NCI-H524 (cell line): ENCODE measurements at places on chromosomes 16 and 17.

GRCh38 chr16:85137323-85138072, 25.2 kb upstream of the CIBAR2 start:
- DNase-seq = no peak

GRCh38 chr16:50462793-50463507, 85.2 kb upstream of the NKD1 start:
- no peak for DNase-seq

GRCh38 chr17:6501359-6501758, 55.0 kb downstream of the PITPNM3 start:
- DNase-seq = no peak

DNA sequence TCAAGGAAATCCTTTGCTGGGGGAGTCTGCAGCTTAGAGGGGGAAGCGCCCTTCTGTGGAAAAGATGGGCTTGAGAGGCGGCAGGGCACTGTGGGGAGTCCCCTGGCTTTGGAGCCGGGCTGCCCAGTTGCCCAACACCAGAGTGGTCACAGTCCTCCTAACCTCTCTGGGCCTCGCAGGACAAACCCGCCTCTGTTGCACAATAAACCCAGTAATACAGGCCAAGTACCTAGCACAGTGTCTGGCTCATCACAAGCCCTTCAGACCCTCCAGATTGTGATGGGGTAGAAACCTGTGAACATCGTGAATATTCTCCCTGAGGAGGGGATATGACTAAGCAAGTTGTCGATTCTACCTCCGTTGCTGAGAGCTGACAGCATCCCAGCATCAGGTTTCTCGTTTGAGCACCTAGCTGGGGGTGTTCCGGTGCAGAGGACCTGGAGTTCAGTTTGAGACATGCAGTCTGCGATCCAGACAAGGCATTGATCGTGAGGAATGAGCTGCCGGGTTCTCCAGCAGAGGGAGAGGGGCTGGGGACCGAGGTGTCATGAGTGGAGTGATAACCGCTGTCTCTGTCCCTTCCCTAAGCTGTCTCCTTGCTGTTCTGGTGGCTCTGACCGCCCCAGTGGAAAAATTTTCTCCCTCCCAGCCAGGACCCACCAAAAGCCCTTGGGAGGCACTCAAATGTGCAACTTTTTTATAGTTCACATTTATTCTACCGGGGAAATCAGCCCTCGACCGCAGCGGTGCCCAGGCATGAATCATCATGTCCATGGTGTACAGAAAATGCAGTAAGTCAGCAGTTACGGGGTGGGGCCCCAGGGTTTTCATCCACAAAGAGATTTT, 161.9 kb downstream of the WSCD1 start:
- DNase-seq = no peak

DNA sequence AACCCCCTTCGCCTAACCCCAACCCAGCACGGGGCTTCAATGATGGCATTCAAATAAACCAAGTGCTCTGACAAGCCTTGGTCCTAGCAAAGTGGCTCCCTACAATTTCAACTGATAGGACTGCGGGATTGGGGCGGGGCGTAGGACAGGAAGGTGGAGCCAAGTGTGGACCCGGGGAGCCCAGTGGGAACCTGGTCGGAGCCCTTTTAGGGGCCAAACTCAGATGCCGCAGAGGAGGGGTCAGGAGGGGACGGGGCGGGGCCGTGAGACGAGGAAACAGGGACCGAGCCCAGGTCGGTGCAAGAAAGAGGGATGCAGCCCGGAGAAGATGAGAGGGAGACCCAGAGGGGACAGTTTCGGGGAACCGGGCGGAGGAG, 13.2 kb upstream of the CDIPT start:
- no peak for DNase-seq

DNA sequence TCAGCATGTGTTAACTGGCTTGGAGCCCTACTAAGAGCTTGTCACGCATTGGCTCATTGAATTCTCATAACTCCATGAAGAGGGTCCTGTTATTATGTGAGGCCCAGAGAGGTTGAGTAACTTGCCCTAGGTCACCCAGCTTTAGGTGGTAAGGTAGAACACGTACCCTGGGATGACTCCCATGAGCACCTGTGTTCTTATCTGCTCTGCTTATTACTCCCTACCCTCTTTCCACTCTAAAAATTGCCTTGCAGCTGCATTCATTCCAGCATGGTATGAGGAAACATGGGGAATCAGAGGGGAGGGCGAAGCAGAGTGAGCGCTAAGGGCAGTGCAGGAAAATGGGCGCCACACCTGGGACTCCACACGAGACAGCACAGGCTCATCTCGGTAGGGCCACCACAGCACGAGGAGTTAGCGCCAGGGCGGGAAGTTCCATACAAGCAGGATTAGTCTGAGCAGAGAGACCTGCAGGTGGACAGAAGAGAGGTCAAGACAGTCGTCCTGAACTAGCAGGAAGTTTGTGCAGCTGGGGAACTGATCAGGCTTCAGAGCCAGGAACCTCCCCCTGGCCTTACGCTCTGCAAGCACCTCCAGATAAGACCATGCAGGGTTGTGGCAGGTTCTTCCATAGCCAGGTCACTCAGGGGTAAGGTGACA, 10.1 kb downstream of the COPZ2 start:
- no peak for DNase-seq

DNA sequence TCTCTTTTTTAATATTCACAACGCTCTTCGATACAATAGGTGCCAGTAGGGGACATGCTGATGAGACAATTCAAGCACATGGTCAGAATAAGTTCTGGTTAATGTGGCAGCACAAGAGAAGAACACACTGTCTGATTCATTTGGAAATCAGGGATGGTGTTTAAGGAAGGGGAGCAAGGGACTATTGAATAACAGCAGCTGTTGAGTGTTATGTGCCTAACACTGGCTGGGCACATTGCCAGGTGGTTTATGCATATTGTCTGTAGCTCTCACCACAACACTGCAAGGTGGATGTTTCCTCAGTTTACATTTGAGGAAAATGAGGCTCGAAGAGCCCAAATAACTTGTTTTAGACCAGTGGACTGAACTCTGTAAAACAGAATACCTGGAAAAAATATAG, 44.2 kb downstream of the LYRM9 start:
- DNase-seq = peak; percentile 19

GRCh38 chr17:67215991-67216421, 29.0 kb downstream of the HELZ start:
- no peak for DNase-seq

GRCh38 chr17:39628655-39629493, 2.1 kb downstream of the PPP1R1B start:
- no peak for DNase-seq

- DNase-seq = peak; percentile 77
Observed at GRCh38 chr16:79600638-79601091, at the start of gene MAF. TSS of gene MAF (minus strand) at chr16:79600737. CDS start at chr16:79599902, 835 bp downstream.

GRCh38 chr16:8108991-8109509, 481.3 kb downstream of the TMEM114 start:
- no peak for DNase-seq

- DNase-seq = no peak
Observed at GRCh38 chr17:760371-760770, 8.3 kb upstream of the GEMIN4 start.

DNA sequence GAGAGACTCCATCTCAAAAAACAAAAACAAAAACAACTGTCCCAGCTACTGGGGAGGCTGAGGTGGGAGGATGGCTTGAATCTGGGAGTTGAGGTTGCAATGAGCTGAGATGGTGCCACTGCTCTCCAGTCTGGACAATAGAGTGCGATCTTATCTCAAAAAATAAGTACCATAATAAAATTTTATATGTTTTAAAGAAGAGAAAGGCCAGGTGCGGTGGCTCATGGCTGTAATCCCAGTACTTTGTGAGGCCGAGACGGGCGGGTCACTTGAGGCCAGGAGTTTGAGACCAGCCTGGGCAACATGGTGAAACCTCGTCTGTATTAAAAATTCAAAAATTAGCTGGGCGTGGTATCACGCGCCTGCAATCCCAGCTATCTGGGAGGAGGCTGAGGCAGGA, 11.4 kb downstream of the RPUSD1 start:
- DNase-seq = no peak

GRCh38 chr16:88023366-88023765, 72.1 kb downstream of the BANP start:
- no peak for DNase-seq

- no peak for DNase-seq
Observed at GRCh38 chr17:73057196-73057595, 35.3 kb downstream of the SLC39A11 start.

DNA sequence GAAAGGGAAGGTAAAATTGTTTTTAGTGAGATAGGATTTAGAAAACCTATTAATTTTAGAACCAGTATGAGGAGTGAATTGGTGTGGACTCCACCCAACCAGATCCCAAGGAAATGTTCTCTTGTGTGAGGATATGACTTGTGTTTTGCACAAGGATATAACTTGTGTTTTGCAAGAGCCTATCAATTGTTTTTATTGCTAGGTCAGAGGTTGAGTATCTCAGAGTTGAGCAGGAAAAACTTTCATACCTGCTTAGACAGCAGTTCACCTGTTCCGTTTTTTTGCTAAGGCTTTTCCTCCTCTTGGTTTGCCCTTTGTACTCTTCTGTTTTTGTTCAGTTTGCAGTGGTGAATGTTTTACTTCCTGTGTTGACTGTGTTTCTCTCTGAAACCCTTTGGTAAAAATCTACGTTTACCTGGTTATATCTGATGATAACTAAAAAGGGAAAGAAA, 5.1 kb downstream of the NBR1 start:
- DNase-seq = no peak

GRCh38 chr16:3861808-3862451, 18.6 kb downstream of the CREBBP start:
- DNase-seq = no peak

- peak; percentile 62 for DNase-seq
Observed at GRCh38 chr17:57924677-57925076, 30.5 kb downstream of the CUEDC1 start.

DNA sequence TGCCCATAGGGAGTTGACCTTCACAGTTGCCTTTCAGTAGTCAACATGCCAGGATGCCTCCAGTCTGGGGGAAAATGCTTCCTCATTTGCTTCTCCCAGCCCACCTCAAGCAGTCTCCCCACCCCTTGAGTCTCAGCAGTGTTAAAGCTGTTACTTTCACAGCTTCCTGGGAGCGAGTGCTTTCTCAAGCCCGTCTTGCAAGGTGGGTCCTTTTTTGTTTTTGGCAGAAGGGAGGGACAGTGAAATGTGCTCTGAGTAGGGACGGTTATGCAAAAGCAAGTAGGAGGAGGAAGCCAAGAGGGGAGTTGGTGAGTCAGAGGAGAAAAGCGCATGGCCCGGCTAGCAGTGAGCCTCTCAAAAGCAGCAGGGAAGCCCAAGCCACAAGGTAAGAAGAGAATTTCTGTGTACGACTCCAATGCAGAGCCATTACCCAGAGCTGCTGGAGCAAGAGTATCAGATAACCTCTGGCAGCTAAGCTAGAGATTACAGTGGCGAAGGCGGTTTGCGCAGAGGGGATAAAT, at the start of gene CHST4:
TSS of gene CHST4 (plus strand) at position 316 of the 521 bp plus-strand sequence. CDS start 10,252 bp downstream, outside the sequence.
- DNase-seq = peak; percentile 35
